Activated B cell treated with CpG ODN at 0.5 μM for 24 hours (primary cell): ENCODE measurements at places on chromosomes 6 and 20.

DNA sequence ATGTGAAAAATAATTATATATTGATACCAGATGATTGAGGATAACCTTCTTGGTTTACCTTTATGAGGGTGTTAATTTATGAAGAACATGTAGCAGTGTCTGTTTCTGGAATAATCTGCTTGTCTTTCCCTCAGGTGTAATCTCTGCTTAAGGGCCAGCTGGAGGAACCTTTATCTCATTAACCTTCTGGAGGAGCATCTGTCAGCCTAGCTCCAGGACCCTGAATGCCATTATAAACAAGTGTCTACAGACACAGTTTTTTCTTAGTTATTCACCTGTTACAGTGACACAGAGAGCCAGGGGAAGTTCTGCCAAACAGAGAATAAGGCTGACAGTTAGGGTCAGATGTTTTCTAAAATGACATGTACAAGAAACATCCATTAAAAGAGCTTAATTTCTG is at the start of gene IMPG1:
IMPG1 (minus strand) TSS at position 101 of the 400 bp plus-strand sequence. CDS start 174 bp downstream, outside the sequence.
- DNase-seq = no peak
- no peak within 1 kb of the TSS for H3K4me3 ChIP-seq
- H3K27ac ChIP-seq = no peak within 1 kb of the TSS
- no peaks in the 10 kb centered on the region for H3K36me3 ChIP-seq
- H3K4me1 ChIP-seq = no peaks in the 10 kb centered on the region

GRCh38 chr6:114315831-114316595 is 26.8 kb downstream of the HS3ST5 start:
- no peaks in the 10 kb centered on the region for H3K27me3 ChIP-seq
- H3K4me1 ChIP-seq = no peaks in the 10 kb centered on the region
- no peaks in the 10 kb centered on the region for H3K36me3 ChIP-seq
- no peak overlapping the region for H3K27ac ChIP-seq
- no peak overlapping the region for H3K4me3 ChIP-seq
- no peak for DNase-seq

GRCh38 chr6:35089935-35090505 is 51.1 kb downstream of the TCP11 start:
- H3K4me3 ChIP-seq = no peak overlapping the region
- no peak overlapping the region for H3K27ac ChIP-seq
- no peak for DNase-seq
- no peaks in the 10 kb centered on the region for H3K27me3 ChIP-seq
- no peaks in the 10 kb centered on the region for H3K4me1 ChIP-seq
- peaks cover 38% of the 10 kb centered on the region for H3K36me3 ChIP-seq

GRCh38 chr6:31651602-31652191 is 764 bp downstream of the BAG6 start:
- H3K4me3 ChIP-seq = peak overlapping the region; percentile 94
- peak overlapping the region; percentile 100 for H3K27ac ChIP-seq
- DNase-seq = no peak
- H3K4me1 ChIP-seq = peaks cover 48% of the 10 kb centered on the region

DNA sequence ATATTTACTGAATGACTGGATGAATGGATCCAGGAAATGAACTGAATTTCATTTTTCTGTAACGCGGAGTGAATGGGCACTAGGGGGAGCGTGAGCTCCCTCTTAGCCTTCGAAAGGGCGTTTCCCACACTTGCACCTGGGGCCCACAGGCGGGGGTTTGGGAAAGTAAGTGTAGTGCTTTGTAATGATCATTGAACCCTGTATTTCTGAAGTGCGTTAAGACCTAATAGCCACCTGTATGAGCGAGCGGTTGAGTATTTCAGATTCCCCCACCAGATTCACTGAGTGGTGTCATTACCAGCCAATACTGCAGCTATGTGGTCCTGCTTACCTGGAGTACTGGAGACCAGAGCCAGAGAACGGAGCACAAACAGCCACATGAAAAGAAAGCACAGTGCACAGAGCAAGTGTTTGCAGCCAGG is 10.5 kb downstream of the SYTL3 start:
- peaks cover 9% of the 10 kb centered on the region for H3K4me1 ChIP-seq
- no peak overlapping the region for H3K4me3 ChIP-seq
- no peaks in the 10 kb centered on the region for H3K36me3 ChIP-seq
- no peak overlapping the region for H3K27ac ChIP-seq

DNA sequence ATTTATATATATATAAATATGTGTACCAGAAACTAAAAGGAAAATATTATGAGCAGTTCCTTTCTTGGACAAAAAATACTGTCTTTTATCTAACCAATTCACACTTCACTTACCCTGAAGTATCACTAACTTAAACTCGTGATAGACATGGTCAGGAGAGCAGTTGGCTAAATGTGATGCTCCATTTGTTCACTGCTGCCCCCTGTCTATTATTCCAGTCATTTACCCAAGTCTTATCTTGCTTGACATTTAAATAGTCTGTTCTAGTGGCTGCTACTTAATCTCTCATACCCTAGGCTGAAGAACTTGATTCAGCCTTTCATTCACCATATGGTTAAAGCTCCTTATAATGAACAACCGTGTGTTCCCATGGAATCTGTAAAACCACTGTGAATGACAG is 789.6 kb upstream of the EYS start:
- no peaks in the 10 kb centered on the region for H3K27me3 ChIP-seq
- no peak overlapping the region for H3K4me3 ChIP-seq
- no peaks in the 10 kb centered on the region for H3K36me3 ChIP-seq
- no peaks in the 10 kb centered on the region for H3K4me1 ChIP-seq
- no peak overlapping the region for H3K27ac ChIP-seq

DNA sequence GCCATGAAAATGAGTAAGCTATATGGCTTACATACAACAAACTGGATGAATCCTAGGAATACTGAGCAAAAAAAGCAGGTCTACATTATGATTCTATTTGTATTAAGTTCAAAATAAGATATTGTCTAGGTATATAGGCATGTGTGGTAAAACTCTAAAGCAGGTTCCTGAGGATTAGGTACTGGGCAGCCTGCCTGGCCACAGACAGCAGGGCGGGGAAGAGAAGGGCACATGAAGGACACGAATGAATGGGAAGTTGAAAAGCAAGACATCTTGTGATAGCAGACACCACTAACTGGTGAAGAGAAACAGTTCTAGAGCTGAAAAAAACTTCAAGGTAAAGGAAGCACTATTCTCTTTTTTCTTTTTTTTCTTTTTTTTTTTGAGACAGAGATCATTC is 72.6 kb upstream of the SLC4A11 start:
- H3K4me1 ChIP-seq = no peaks in the 10 kb centered on the region
- H3K4me3 ChIP-seq = no peak overlapping the region
- no peaks in the 10 kb centered on the region for H3K27me3 ChIP-seq

- no peak for DNase-seq
- no peak overlapping the region for H3K27ac ChIP-seq
- H3K27me3 ChIP-seq = no peaks in the 10 kb centered on the region
- no peaks in the 10 kb centered on the region for H3K4me1 ChIP-seq
- no peaks in the 10 kb centered on the region for H3K36me3 ChIP-seq
Measured at GRCh38 chr6:168179702-168180382, 100.8 kb upstream of the FRMD1 start.

DNA sequence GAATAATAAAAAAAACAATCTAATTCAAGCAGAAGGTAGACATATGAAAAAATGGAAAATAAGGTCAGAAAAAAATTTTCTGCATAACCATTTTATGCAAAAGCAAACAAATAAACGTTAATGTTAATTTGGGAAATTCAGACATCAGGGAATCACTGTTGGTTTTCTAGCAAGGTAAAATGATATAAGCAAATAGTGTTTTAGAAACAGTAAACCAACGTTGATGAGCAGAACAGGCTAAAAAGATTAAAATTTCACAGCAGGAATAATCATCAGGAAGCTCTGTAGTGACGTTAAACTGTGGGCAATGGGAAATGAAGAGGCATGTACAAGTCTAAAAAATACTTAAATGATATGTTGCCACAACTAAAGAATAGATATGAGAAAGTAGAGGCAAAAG is 54.5 kb upstream of the HMGCLL1 start:
- H3K36me3 ChIP-seq = no peaks in the 10 kb centered on the region
- no peaks in the 10 kb centered on the region for H3K27me3 ChIP-seq
- H3K27ac ChIP-seq = no peak overlapping the region
- no peaks in the 10 kb centered on the region for H3K4me1 ChIP-seq
- no peak for DNase-seq
